ENCODE measurements at places on chromosomes 11 and 22.

- DNase-seq, result no peak
Observed at GRCh38 chr11:77580712-77581337, 8.9 kb upstream of the AQP11 start.

- no peak for DNase-seq
Observed at GRCh38 chr22:49494555-49494954, 333.1 kb downstream of the BRD1 start.

DNA sequence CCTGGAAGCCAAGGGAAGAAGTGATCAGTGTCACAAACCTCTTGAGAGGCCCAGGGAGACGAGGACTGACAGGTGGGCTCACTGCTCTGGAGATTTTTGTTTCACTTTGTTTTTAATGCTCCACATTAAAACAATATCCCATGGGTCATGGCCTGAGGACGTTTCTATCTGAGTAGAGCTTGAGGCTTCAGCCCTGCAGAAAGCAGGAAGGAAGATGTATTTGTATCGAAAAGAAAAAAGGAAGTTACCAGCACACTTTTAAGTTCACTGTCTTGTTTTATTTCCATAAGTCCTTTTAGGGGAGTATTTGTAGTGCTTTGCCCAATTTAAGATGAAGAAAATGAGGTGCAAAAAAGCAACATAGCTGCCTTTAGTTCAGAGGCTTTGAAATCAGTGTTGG, 191.1 kb downstream of the GRIK4 start:
- no peak for DNase-seq

DNA sequence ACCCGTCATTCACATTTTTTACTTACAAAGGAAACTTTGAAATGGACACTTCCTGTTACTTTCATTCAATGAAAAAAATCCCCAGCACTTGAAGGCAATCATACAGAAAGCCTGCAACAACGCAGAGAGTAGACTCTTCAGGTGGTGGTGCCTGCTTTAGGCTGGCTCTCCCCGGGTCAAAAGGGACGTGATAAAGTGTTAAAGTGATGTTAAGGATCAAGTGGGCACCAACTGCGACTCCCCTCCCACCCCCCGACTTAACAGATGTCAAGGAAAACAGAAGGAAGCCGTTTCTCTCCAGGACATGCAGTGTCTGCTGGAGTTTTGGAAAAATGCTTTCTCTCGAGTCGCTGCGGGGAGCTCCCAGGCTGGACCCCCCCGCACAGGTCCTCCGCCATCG, 414 bp upstream of the PNPLA3 start:
- no peak for DNase-seq

DNA sequence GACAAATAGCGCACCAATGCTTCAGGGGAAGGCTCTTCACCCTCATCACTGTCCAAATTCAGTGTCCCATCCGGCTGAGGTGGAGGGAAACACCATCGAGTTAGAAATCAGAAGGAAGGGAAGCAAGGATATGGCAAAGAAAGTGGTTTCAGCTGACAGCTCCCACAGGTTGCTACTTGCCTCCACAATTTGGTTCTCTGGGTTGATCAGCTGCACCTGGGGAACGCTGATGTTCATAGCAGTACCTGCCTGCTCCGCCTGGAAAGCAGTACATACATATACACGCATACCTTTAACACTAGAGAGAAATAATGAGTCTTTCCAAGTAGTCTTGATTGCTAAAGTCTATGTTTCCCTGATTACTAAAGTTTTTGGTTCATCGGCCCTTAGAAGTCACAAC, 37.8 kb upstream of the APOA1 start:
- no peak for DNase-seq

DNA sequence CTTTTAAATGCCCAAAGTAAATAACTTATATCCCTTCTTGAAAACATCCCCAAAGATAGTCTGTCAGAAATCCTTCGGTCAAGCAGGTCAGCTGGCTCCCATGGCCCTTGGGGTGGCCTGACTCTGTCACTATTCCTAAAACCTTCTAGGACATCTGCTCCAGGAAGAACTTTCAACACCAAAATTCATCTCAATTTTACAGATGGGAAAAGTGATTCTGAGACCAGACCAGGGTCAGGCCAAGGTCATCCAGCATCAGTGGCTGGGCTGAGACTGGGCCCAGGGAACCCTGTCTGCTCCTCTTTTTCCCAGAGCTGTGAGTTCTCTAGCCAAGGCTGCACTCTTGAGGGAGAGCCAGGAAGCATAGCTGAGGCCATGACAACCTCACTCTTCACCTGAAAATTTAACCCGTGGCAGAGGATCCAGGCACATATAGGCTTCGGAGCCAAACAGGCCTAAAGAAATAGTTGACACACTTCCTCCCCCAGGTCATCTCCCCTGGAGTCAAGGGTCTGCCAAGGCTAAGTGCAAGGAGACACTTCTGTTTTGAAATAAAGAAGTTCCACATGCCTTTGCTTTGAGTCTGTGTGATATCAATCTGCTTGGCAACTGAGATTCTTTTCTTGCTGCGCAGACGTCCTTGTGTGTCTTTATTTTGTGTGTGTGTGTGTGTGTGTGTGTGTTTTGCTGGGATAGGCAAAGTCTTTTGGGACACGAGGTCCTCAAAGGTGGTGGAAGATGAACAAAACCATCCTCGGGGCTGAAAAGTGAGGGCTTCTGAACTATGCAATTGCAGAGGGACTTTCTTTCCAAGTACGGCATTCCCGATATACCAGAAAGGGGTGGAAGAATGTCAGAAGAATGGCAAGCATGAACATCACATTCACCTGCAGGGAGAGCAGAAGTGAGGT, 16.8 kb upstream of the PRG2 start:
- DNase-seq, result no peak

DNA sequence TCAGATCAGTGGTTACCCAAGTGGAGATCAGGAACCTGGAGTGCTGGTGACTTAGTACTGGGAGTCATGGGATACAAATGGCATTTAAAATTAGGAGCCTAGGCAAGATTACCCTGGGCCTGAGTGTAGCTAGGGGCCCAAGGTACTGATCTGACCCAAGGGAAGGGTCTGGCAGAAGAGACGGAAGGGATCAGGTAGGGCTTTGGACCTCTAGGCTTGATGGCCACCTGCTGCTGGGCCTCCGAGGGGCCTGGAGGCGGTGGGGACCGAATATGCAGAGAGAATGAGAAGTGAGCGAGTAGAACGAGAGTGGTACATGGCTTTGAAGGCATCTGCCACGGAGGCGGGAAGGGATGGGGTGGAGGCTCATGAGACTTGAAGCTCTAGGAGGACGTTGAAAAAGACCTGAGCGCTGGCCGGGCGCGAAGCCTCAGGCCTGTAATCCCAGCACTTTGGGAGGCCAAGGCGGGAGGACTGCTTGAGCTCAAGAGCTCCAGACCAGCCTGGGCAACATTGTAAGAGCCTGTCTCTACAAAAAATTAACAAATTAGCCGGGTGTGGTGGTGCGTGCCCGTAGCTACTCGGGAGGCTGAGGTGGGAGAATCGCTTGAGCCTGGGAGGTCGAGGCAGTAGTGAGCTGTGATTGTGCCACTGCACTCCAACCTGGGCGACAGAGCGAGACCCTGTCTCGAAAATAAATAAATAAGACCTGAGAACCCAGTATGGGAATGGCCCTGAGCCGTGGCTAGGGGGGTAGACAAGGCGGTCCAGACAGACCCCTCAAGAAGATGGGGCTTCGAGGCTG, 563 bp upstream of the PPIL2 start:
- DNase-seq, result no peak

DNA sequence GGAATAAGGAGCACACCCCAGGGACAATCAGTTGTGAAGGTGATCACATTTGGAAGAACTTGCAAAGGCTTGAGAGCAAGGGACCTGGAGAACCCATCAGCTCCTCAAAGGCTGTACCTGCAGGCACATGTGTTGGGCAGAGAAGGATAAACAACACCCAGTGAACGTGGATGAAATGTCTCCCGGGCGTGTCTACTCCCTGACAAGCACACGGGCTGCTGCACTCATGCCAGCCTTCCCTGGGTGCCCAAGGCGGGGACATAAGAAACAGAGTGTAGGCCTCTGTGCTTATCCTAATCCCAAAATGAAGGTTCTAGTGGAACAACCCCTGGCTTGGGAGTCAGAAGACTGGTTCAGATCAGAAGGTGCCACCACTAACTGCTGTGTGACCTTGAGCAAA, 46.7 kb downstream of the DSCAML1 start:
- DNase-seq, result no peak

GRCh38 chr11:12108875-12109453, 1.4 kb upstream of the MICAL2 start:
- no peak for DNase-seq

DNA sequence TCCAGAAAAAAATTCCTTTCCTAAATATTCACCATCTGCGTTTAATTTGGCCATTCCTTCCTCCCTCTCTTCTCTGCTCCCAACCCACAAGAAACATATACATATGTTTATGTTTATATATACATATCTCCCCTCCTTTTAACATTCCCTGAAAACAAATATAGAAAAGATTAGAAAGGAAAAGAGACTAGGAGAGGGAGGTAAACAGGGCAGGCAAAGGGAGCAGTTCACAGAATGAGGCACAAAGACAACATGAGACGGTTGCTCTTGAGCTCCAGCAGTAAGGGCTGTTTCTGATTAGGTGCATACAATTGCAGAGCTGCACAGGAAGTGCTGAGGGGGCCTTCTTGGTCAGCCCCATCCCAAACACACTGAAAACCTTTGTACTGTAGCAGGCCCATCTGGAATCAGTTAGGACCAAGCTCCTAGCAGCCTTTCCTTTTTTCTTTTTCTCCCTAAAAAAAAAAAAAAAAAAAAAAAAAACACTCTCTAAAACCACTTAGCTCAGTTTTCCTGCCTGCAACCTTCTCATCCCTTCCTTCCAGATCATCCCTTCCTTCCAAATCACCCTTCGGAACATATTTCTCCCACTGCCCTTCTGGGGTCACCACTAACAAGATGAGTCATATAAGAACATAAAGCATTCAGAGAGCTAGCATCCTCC, 57.0 kb downstream of the RBFOX2 start:
- no peak for DNase-seq

GRCh38 chr11:72831521-72832300, 17.5 kb downstream of the ATG16L2 start:
- DNase-seq, result no peak

DNA sequence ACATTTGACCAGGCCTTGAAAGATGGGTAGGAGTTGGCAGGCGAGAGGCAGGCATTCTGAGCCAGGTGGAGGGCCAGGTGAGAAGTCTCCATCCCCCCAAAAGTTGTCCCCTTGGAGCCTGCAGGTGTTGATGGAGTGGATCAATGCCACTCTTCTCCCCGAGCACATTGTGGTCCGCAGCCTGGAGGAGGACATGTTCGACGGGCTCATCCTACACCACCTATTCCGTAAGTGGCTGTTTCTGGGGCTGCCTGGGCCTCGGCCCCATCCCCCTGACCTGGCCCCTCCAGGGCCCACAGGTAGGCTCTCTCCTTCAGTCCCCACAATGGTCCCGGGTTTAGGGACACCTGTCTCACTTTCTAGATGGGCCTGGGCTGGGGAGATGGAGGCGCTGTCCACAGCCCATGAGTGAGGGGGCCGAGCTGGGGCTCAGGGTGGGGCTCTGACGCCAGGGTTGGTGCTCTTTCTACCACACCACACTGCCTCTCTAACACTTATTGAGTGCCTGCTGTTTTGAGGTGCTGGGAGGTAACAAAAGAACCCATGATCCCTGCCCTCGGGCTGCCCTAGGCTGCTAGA, 7.0 kb downstream of the PARVG start:
- no peak for DNase-seq

DNA sequence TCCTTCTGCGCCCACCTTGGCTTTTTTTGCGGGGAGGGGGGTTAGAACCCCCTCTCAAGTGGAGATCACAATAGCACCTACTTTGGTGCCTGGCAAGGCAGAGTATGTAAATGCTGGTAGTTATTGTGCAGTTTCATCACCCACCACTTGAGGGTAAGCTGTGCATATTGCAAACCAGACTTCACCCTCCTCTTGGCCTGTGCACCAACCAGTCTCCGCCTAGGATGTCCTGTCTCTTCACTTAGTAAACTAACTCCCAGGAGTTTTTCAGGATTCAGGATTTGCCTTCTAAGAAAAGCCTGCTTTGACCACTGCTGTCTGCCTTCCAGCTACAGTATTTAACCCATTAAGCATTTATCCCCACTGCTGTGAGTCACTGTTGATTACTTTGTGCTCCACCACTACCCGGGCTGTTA, 2.0 kb upstream of the UBXN1 start:
- DNase-seq, result no peak

- DNase-seq, result no peak
Observed at GRCh38 chr22:37202001-37202555, 10.2 kb downstream of the SSTR3 start.

DNA sequence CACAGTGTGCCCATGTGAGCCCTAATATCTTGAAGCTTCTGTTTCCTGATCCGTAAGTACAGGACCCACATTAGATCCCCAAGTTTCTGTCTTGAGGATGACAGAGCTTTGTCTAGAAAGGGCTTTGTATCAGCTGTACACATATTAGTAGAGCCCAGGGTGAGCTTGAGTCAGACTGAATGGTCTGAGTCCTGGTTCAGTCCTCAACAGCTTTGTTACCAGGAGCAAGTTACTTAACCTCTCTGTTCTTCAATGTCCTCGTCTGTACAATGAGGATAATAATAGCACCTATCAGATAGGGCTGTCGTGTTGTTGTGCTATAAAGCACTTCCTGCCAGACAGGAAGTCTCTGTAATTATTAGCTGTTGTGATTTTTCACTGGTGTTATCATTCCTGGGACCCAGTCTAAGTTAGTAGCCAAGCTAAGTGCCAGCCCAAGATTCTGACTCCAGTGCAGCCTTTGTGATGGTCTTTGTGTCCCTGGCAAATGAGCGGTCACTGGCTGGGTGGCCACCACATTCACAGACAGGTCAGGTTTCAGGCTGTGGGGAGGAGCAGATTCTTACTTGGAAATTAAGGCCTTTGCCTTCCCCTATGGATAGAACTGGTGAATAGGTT, 6.8 kb downstream of the TOM1 start:
- no peak for DNase-seq

GRCh38 chr22:39990686-39991085, 4.1 kb upstream of the FAM83F start:
- no peak for DNase-seq

- no peak for DNase-seq
Observed at GRCh38 chr11:62345861-62346260, 8.6 kb downstream of the ASRGL1 start.

DNA sequence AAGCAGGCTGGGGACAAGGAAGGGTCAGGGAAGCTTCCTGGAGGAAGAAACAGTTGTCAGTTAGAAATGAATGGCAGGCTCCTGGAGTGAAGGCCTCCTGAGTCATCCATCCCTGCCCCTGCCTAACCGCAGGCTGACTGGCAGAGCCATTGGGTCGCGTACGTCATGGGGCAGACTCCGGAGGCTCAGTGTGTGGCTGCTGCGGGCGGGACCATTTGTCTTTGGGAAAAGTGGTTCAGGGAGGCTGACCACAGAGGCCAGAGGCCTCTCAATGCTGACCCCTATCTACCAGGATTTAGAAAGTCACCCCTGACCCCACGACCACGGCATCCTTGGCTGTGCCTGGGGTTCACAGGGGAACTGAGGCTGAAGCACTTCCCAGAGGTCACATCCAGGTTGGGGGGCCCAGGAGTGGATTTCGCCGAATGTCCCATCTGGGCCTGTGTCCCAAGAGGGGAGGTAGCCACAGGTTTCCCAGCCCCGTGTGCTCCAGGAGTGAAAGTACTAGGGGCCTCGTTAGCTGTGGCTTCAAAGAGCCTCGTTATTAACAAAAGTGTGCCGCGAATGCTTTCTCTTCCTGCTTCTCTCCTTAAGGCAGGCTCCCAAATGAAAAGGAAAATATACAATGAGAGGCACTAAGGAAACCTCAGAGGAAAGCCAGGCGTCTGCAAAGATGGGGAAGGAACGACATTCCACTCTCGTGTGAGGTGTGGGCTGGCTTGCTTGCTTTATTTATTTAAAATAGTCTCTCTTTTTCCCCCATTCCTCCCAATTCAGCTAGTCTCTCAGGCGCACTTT, 58.9 kb downstream of the FLRT1 start:
- no peak for DNase-seq

- DNase-seq, result no peak
Observed at GRCh38 chr11:90204832-90205646, 17.8 kb downstream of the CHORDC1 start.
